ENCODE measurements at places on chromosomes 5 and 9.

DNA sequence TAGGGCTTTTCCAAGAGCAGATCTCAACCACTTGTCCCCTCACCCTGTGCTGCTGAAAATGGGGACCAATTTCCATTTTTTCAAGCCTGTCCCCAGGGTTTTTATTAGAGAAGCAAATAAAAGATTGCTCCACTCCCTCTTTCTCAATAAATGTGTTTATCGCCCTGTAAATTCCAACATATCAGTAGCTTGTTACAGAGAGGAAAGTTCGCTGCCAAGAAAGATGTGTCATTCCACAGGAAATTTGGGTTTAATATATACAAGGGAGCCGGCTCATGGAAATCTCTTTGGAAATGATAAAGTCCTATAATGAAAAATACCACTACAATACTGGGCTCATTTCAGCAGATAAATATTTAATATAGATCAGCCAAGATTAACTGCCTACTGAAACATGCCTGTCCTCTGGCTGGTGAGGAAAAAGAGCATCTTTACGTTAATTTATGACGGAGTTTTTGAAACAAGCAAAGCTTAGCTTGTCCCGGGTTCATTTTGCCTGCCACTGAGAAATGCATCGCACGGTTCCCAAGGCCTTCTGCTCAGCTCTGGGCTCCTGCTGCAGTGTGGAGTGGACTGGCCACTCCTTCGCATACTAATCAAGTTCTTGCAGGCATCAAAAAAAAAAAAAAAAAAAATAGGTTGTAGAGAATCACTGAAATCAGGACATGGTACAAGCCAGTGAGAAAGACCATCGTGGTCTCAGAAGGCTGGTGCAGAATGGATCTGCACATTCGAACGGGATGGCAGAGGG, 84.5 kb downstream of the BRINP1 start:
- DNase-seq: no peak

DNA sequence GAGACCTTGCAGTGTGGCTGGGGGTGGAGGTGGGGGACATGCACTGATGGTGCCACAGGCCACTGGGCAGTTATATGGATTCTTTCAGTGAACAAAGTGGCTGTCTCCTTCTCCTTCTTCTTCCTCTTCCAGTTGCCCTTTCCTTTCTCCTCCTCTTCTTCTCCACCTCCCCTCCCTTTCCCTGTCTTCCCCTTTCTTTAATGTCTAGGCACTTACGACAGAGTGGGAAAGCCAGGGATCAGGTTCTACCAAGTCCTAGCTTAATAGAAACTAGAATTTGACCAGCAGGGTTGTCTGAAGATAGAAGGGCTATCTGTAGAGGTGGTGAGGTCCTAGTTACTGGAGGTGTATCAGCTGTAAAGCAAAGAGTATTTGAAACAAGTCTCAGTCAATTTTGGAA, 62.8 kb downstream of the COL15A1 start:
- no peak for DNase-seq

DNA sequence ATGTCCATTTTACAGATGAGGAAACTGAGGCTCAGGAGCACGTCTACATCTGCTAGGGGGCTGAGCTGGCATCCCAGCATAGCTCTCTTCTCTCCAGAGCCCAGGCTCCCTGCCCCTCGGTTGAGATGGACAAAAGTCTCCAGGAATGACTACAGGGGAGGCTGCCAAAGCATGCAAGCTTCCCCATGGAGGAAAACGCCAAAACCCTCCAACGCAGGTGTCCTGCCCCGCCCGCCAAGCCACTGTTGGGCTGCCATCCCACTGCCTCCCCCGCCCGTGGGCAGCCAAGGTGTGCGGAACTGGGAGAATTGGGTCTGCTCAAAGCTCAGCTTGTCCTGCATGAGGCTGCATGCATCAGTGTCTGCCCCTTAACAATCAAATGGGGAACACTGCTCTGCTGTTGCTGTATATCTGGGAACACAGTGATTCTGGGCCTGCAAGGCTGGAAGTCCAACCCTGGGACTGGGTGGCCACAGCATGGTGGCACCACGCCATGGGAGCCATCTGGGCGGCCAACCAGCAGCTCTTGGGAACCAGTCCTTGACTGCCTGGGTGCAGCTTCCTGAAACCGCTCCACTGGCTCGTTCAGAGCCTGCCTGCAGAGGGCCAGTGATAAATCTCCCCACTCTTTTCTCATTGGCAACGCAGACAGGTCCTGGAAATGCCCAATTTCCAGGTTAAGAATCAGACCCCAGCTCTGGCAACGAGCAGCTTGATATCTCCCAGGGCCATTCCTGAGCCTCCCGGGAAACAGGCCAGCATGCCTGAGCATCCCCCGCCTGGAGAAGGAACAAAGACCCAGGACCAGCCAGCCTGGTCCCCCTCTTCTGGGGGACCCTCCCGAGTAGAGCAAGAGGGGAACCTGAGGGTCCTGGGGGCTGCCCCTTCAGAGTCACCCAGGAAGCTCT, 3.5 kb downstream of the RALGDS start:
- peak; percentile 86 for DNase-seq

DNA sequence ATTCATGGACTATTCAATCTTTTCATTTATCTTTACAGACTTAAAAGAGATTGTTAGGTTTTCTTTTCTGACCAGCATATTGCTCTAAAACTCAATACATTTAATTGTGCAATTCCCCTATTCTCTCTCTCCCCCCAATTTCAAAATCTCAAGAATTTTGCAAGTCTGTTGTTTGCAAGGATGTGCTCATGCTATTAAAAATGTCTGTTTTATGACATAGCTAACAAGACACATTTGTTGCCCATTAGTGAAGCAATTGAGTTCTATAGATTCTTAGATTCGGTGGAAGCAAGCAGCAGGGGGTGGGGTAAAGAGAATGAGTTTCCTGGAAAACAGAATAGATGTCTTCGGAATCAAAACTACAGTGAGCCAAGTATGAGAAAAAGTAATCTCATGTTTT, 8.5 kb upstream of the CSNK1A1 start:
- no peak for DNase-seq

DNA sequence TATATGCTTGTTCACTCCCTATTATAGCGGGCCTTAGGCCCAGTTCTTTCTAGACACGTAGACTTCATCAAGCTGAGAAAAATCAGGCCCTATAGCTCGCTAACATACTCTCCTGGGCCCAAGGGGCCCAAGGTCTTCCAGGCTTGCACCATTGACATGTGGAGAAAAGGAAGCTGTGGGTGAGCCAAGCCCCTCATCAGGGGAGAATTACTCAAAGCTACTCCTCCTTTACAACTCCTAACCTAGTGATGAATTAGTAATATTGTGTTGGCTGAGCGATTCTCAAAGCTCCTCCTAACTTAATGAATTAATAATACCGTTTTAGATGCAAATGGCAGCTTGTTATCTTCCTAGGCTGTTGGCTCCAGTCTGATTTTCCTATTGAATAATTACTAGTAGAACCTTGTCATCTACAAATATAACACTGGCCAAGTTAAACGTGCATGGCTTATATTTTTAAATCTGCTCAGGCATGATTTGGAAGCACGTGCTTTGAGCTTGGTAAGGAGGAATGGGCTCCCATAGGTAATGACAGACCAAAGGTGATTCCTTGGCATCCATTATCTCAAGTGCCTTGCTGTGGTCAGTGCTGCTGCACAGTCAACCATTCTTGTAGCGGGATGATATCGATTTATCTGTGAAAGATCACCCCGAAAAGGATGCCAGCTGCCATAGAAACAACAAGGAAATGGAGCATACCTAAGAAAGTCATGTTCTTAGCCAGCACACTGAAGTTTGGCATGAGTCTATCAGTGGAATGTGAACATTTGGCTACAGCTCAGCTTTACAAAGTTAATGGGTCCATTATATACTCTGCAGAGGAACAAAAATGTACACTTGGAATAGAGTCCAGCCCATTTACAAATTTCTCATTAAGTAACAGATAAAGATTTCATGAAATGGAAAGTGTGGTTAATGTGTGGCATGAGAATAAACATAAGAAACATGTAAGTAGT, 23.8 kb downstream of the LVRN start:
- DNase-seq: no peak

GRCh38 chr5:112669328-112669963, 68.2 kb upstream of the APC start:
- DNase-seq: no peak

DNA sequence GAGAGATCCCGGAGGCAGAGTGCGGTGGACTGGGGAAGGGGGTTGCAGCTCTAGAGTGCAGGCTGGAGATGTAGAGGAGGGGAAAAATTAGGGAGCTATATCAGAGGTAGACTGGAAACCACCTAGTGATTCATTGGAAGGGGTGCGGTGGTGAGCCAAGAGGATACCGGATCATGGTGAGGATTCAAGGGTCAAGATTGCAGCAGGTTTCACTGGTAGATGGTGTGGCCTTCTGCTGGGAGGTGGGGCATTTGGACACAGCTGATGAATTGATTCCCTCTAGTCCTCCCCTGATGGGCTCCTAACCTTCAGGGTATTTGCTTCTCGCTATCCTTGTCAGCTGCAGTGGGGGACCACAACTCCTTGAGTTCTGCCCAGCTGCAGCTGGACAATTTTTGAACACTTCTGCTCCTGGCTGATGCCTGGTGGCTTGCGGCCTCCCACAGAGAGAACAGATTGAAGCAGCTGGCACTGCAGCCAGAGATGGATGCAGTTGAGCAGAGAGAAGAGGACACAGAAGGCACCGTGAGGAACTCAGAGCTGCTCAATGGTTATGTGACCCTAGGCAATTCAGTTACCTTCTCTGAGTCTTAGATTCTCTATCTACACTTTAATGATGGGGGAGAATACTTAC, 134.4 kb upstream of the ABCA1 start:
- no peak for DNase-seq

DNA sequence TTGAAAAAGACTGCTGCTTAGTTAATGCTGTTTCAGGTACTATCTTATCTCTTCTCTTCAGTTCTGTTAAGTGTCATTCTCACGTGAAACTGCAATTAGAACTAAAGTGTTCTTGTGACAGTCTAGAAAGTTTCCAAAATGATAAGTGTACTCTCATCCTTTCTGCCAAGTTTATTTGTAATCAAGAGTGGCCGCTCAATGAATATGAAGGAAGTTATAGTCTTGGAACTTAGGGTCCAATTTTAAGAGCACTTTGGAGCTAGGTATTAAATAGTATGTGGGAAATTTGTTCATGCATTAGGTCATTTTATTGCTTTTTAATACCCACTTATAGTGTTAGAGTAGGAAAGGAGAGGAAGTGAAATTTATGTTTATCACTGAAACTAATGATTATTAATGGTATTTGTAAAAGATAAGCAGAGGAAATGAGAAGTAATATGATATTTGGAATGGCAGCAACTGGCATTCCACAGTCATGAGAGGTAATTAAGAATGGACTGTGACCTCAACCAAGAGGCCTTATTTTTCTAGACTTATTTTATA, 20.4 kb downstream of the XRCC4 start:
- DNase-seq: no peak

GRCh38 chr5:57651127-57651526, 168.5 kb upstream of the ACTBL2 start:
- DNase-seq: no peak

DNA sequence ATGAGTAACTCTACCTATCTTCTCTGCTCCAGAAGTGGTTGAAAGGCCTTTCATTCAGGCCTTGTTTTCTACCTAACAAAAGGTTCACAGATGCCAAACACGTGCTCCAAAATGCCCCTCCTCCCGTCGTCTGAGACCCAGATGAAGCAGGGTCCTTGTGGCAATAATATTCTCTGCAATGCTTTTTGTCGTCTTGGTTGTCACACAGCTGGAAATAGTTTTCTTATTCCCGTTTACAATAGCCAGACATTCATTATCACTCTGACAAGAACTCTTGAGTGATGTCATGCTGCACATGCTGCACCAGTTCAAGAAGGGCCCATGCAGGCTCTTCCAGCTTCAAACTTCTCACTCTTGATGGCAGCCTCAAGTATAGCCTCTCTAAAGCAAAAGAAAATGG, 7.8 kb downstream of the LPAR1 start:
- no peak for DNase-seq

- DNase-seq: no peak
Measured at GRCh38 chr5:150490754-150491153, 17.2 kb upstream of the NDST1 start.

- no peak for DNase-seq
Measured at GRCh38 chr5:52786949-52787599, 642 bp upstream of the ITGA1 start.

- no peak for DNase-seq
Measured at GRCh38 chr9:33455945-33456344, 8.6 kb upstream of the AQP3 start.

DNA sequence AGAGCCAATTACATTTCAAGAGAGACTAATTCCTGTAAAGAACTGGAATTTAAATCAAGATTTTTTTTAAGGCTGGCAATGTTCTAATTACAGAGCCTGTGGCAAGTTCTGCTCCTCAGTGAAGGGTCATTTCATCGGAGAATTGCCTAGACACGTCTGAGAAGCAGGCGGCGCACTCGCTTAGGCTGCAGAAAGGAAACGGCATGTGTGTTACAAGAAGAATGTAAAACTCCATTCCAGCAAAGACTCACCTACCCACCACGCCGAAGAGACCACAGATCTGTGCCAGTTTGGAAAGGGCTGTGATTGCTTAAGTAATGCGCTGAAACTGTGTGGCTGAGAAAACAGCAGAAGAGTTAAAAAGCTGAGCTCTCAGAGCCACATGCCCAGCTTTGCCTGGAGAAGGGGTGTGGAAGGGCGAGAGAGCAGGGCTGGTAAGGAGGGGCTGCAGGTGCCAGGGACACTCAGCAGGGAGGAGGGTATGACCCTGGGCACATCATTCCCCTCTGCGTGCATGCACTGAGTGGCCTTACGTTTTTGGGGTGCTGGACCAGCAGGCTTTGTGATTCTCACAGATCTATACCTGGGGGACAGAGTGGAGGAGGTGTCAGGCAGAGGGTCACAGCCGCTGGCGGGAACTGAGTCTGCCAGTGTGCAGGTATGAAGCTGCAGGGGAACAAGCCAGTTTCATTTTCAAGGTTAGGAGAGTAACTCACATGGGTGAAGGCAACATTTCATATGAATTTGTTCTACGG, 17.8 kb upstream of the SLC25A51 start:
- no peak for DNase-seq
